ENCODE measurements at places on chromosomes 13 and 19.

GRCh38 chr13:111248822-111249221 is 71.6 kb upstream of the TEX29 start:
- ATAC-seq, result no peak

- ATAC-seq, result no peak
These were observed 62.3 kb downstream of the ITGBL1 start for GRCh38 chr13:101514695-101515275.

DNA sequence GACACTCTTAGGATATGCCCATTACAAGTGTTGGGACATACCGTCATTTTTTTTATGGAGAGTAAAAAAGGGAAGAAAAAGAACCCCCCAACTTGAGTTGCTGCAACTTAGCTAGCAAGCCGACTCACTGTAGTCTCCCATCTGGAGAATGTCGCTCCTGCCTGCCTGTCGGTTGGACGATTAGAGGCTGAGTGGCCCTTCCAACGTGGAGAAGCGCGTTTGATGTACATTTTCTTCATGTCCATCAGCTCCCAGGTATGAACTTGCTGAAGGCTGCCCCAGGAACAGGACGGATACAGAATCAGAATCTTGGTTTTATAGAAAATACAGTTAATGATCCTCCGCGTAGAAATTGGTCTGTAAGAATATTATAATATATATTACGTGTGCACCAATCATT is 189.0 kb upstream of the SOX1 start:
- no peak for ATAC-seq

DNA sequence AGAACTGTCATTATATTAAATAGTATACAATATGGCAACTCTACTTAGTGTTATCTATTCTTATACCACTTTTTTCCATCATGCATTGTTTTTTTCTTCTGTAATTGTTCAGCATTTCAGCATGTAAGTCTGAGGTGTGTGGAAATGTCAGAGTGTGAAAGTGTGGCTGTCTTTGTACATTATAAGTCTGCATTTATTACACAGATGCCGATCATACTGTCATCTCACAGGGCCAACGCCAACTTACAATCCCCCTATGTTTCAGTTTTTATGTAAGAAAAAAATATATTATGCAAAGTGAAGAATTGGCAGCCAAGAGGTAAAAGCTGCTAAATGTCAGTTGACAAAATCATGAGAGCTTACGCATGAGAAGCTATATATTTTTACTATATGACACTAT is 42.9 kb upstream of the PCDH17 start:
- no peak for ATAC-seq

- ATAC-seq, result no peak
These were observed 83.2 kb upstream of the IRS2 start for GRCh38 chr13:109869312-109870237.

- ATAC-seq, result no peak
These were observed at the start of gene FGF14 for GRCh38 chr13:102401766-102402165. FGF14 (minus strand) TSS chr13:102402048.

DNA sequence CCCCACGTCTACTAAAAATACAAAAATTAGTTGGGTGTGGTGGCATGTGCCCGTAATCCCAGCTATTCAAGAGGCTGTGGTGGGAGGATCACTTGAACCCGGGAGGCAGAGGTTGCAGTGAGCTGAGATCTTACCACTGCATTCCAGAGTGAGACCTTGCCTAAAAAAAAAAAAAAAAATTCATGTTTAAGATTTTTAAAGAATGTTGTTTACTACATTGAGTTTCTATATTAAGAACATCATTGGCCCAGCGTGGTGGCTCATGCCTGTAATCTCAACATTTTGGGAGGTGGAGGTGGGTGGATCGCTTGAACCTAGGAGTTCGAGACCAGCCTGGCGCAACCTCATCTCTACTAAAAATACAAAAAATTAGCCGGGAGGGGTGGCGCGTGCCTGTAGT is 31.9 kb upstream of the FLT1 start:
- ATAC-seq, result no peak

DNA sequence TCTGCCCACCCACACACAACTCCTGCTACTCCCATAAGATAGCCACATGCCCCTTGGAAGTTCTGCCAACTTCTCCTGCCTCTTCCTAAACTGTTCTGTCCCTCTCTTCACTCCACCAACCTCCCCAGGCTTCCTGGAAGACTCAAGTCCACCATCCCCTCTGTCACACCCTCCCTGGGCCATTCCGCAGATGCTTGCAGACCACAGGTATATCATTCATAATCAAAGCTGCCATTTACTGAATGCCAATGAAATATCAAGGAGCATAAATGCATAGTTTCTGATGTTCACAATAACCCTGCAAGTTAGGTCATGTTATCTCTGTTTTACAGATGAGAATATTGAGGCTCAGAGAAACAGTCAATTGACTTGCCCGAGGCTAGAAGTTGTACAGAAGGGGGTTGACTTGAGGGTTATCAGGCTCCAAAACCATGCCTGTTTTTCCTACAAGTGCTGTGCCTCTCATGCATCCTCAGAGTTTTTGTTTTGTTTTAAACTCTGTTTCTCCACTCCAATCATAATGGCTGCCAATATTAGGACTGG is 135.6 kb downstream of the SLC7A1 start:
- ATAC-seq, result no peak

DNA sequence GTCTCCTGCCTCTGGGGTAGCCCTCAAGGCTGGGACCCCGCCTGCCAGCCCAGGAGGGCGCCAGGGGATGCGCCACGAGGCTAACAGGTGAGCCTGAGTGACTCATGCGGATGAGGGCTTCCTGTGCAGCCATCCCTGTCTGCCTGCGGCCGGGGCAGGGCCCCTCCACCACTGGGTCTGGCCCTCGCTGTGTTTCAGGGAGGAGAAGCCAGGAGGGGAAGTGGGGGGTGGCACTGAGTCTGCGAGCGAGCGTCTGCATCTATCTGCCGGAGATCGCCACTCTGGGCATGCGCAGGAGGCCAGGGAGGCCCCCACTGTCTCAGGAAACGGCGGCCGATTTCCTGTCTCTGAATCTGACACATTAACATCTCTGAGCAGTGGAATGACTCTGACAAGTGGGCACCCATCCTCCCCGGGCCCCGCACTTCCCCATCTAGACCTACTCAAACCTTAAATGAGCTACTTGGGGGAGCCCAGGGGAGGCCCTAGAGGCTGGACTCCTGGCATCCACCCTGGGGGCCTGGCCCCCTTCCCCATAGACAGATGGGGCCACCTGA is 19.7 kb downstream of the RFX1 start:
- peak; percentile 93 for ATAC-seq

GRCh38 chr19:47390533-47391488 is 28.5 kb downstream of the MEIS3 start:
- ATAC-seq, result no peak

- ATAC-seq, result no peak
These were observed 40.8 kb downstream of the CHST8 start for GRCh38 chr19:33662391-33663092.

DNA sequence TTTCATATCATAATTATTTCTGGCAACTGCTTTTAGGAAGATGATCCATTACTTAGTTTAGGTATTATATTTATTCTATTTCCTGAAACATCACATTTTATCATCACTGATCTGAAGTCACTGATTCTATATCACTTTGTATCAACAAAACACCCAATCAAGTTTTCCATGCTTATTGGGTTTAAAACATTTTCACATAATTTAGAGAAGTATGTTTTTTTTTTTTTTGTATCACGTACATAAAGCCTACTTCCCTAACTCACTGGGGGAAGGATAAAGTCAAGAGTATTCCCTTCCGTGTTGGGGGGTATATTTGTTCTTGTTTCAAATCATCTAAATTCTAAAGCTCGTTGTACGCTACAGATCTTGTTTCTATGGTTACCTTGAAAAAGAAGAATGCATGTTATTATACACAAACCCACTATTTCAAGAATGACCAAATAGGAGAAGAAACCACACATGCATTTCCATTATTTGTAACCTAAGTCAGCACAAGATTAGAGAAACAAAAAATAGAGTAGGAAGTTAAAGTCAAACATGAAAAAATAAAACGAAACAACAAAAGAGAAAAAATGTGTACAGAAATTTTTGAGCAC is 637.2 kb upstream of the MIR17HG start:
- no peak for ATAC-seq

- no peak for ATAC-seq
These were observed 23.2 kb downstream of the ZMYM2 start for GRCh38 chr13:19981685-19982238.

- ATAC-seq, result no peak
These were observed 1657.0 kb upstream of the PRR20A start for GRCh38 chr13:55483626-55484158.

DNA sequence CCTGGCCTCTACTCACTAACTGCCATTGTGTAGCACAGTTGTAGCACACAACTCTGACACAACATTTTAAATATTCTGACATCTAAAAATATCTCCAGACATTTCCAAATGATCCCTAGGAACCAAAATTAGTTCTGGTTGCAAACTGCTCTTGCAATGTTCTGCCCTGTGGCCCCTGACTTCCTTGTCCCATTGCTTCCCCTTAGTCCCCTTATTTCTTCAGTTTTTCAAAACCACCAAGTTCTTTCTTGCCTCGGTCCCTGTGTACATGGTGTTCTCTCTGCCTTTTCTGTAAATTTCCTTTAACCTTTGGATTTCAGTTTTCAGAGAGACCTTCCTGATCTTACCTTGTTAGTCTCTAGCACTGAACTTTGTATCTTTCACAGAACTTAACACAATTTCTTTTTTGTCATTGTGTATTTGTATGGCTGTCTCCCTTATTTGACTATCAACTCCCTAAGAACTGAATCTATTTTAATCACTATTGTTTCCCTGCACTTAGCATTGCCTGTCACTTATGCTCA is 87.6 kb upstream of the MLNR start:
- no peak for ATAC-seq

DNA sequence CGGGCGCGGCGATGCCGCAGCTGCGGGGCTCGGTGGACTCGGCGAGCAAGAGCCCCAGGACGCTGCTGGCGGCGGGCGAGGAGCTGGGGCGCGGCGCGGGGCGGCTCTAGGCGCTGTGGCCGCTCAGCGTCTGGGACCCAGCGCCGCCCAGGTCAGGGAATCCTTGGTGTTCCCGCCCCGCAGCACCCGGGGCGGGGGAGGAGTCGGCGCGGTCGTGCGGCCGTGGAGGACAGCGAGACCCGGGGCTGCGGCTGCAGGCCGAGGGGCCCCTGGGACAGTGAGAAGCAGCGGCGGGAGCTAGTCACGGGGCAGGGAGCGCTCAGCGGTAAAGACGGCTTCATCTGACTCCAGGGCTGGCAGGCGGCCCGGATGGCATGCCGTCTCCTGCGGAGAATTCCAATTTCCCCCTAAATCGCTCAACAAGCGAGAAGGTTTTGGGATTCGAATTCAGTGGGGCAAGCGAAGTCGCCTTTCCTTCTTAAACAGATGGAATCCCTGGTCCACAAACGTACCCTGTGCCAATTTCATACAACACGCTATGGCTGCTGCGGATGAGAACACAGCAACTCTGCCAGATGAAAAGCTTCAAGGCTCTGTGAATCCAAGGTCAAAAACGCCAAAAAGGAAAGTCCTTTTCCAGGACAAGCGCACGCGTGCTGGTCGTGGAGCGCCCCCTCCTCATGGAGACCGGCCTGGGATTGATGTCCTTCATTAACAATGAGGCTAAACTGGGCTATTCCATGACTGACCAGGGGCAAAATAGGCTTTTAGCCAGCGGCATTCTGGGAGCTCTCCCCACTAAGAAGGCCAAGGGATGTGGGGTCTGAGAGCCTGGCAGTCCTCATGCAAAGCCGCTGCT is 4.2 kb upstream of the ZSCAN4 start:
- ATAC-seq, result peak; percentile 44

- ATAC-seq, result peak; percentile 38
These were observed at the start of gene SLC8A2 for GRCh38 chr19:47471733-47472457. SLC8A2 (minus strand) TSS chr19:47471893; CDS start chr19:47466403, 5,490 bp downstream.

DNA sequence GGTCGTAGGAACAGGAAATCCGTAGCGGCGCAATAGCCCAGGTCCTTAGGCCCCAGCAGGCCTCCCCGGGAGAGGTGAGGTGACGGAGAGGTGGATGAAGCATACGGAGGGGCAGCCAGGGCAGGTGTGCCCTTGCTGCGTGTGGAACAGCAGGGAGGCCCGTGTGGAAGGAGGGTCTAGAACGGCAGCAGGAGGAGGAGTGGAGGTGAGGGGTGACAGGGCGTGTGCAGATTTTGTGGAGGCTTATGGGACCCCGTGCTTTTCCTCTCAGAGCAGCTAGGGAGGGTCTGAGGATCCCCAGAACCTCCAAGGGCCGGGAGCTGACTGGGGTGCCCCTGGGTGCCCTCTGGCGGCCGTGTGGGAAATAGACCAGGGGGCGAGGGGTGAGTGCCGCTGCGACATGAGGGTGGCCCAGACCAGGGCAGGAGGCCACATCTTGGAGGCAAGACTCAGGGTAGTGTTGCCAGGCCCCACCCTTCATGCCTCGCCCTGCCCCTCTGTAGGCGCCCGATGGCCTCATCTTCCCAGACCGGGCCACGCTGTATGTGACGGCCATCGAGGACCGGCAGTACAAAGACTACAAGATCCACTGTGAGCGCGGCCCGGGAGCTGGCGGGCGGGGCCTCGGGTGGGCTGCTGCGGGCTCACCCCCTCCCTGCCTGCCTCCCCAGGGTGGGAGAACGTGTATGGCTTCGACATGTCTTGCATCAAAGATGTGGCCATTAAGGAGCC is 5.0 kb upstream of the ADM5 start:
- no peak for ATAC-seq

GRCh38 chr19:9941231-9941630 is 4.9 kb upstream of the OLFM2 start:
- ATAC-seq, result no peak

DNA sequence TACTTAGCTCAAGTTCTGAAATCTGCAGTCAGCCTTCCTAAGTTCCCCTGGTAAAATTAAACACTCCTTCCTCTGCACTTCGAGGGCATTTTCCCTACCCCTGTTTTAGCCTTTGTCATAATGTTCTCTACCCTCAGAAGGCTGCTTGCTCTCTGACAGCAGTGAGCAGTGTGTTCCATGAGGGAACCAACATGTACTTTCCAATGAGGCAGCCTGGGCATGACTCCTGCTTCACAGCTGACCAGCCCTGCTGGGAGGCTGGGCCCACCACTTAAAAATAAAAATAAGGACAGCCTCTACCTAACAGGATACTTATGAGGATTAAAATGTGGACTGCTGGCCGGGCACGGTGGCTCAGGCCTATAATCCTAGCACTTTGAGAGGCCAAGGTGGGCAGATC is 26.4 kb downstream of the RUBCNL start:
- ATAC-seq, result no peak

- ATAC-seq, result no peak
These were observed 1.8 kb upstream of the TMEM86B start for GRCh38 chr19:55230329-55230728.

DNA sequence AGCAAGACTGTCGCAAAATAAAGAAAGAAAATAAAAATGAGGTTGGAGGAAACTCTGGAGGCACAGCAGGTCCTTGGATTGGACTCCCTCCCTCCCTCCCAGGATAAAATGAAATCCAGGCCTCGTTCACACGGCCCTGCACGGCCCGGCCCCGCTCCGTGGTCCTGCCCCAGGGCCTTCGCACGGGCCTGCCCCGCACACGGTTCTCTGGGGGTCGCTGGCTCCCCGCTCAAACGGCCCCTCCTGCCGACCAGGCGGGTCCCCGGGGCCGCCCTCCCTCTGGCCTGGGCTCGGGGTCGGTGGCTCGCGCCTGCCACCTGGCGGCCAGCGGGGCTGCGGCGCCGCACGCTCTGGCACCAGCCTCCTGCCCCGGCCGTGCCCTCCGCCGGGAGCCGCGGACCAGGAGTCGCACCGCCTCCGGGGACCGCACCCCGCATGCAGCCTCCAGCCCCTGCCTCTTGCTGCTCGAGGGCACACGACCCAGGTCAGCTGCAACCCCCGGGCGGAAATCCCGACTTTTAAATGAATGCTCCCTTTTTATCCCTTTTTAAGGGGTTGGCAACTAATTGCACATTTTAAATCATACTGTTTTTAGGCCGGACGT is 1.5 kb upstream of the WDR18 start:
- peak; percentile 87 for ATAC-seq

GRCh38 chr19:48529156-48529555 is 17.5 kb upstream of the LMTK3 start:
- no peak for ATAC-seq
